ENCODE measurements at places on chromosomes 7 and 10. TPM values are rescaled to one million over a fixed set of nuclear protein-coding genes. Genes with fewer than 3 reads are reported as not detected.

EN2 gene
- 0.75 TPM for total RNA-seq

GIMAP6 gene
- total RNA-seq = not detected

LLCFC1 gene
- not detected for total RNA-seq

CALML5 gene
- total RNA-seq = not detected

AKR1C4 gene
- total RNA-seq = not detected

LRRC61 gene
- not detected for total RNA-seq

PNLIPRP3 gene
- total RNA-seq = not detected

ARL4A gene
- total RNA-seq = 44.0 TPM

PPP1R17 gene
- total RNA-seq = not detected

RAB18 gene
- total RNA-seq = 116 TPM

ANK3 gene
- total RNA-seq = 65.7 TPM

SPDYE11 gene
- total RNA-seq = 0.54 TPM

TRAPPC14 gene
- 10.2 TPM for total RNA-seq

OPN4 gene
- total RNA-seq = not detected

CTAGE4 gene
- total RNA-seq = 0.12 TPM

WNT8B gene
- 0.10 TPM for total RNA-seq

HOXA2 gene
- total RNA-seq = 1.8 TPM

RNF32 gene
- 1.4 TPM for total RNA-seq

ACSL5 gene
- not detected for total RNA-seq

VPS41 gene
- total RNA-seq = 35.8 TPM

TMEM26 gene
- not detected for total RNA-seq

SUN3 gene
- total RNA-seq = not detected

ITPRID1 gene
- total RNA-seq = not detected

MEPCE gene
- total RNA-seq = 30.9 TPM

FAM25A gene
- not detected for total RNA-seq

CPA5 gene
- not detected for total RNA-seq

CUBN gene
- 0.67 TPM for total RNA-seq

ANKRD30A gene
- total RNA-seq = not detected

IFIT5 gene
- 20.1 TPM for total RNA-seq

MYH16 gene
- not detected for total RNA-seq

ASAH2 gene
- 5.7 TPM for total RNA-seq

ZNF503 gene
- total RNA-seq = 10.5 TPM

ADARB2 gene
- 1.6 TPM for total RNA-seq

NKX1-2 gene
- total RNA-seq = 0.02 TPM

LRIT1 gene
- not detected for total RNA-seq

MEIG1 gene
- total RNA-seq = not detected

PRSS37 gene
- total RNA-seq = not detected

MYO3A gene
- total RNA-seq = not detected

GOLGA7B gene
- 0.02 TPM for total RNA-seq

HOGA1 gene
- total RNA-seq = 1.4 TPM

GPR15LG gene
- total RNA-seq = not detected

AKR1C8 gene
- total RNA-seq = 0.10 TPM

C10orf95 gene
- 0.37 TPM for total RNA-seq

KEL gene
- 0.59 TPM for total RNA-seq

GHRHR gene
- total RNA-seq = not detected

FAM241B gene
- total RNA-seq = 4.9 TPM

C10orf67 gene
- total RNA-seq = 0.09 TPM

COL26A1 gene
- 0.09 TPM for total RNA-seq
